Activated T-cell treated with anti-CD3 and anti-CD28 coated beads for 4 hours (primary cell): ENCODE measurements at places on chromosomes 6 and 20.

- no peak for DNase-seq
These were observed 143.4 kb upstream of the HMGN3 start for GRCh38 chr6:79377888-79378348.

GRCh38 chr6:53938810-53939209, 144.0 kb downstream of the LRRC1 start:
- no peak for DNase-seq

DNA sequence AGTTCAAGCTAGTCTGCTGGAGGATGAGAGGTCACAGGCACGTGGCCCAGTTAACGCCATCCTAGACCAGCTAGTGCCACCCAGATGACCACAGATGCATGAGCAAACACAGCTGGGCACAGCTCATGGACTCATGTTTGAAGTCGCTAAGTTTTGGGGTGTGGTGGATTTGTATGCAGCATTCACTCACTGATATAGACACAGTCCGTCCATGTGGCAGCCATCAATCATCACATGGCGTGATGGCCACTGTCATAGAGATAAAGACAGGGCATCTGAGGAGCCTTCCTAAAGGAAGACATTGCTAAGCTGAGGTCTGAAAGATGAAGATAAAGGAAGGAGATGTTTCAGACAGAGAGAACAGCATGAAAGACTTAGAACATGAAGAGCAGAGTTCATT, 154.4 kb upstream of the JAG1 start:
- no peak for DNase-seq

- no peak for DNase-seq
These were observed 3.4 kb upstream of the HEY2 start for GRCh38 chr6:125746019-125746414.

DNA sequence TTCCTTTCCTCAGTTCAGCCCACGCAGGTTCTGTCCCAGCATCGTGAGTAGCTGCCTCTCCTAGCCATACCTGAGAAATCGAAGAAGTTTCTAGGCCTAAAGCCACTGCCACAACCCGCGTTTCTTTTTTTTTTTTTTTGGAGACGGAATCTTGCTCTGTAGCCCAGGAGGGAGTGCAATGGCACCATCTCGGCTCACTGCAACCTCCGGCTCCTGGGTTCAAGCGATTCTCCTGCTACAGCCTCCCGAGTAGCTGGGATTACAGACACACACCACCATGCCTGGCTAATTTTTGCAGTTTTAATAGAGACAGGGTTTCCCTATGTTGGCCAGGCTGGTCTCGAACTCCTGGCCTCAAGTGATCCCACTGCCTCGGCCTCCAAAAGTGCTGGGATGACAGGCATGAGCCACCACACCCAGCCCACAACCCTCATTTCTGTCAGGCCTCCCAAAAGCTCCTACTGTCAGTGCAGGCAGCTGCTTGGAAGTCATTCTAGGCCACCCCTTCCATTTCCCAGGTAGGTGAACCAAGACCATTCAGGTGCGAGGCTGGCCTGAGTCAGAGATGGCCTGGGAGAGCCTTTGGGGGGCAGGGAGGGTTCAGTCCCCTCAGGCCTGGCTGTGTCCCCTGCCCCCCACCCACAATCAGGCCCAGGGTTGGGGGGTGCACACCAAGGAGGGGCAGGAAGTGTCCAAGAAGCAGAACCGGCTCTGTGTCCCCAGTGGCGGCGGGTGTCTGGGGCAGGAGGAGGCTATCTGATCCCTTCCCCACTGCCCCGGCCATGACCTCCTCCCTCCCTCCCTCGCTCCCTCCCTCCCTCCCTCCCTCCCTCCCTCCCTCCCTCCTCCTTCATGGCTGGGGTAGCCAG, 47.2 kb downstream of the NOL4L start:
- no peak for DNase-seq
